ENCODE measurements at places on chromosomes 4 and X.

- peak; percentile 7 for DNase-seq
These were observed 24.7 kb downstream of the KCNE5 start for GRCh38 chrX:109600237-109600651.

- no peak for DNase-seq
These were observed 264.2 kb downstream of the CAMK2D start for GRCh38 chr4:113497154-113497884.

DNA sequence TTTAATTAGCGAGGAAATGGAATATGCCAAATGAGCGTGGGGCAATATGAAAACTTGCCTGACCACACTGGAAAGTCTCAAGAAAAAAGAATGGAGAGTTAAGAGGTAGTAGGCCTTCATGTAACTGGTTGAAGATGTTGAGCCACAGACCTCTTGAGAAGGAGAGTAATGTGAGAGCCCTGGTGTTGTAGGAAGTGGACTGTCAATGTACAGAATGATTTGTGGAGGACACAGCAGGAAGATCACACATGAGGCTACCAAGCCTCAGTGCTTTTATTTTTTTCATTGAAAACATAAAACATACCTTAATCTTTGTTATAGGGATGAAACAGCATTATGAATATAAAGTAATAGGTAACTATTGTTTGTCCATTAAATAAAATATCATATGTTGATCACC is 331.6 kb downstream of the UNC5C start:
- no peak for DNase-seq

DNA sequence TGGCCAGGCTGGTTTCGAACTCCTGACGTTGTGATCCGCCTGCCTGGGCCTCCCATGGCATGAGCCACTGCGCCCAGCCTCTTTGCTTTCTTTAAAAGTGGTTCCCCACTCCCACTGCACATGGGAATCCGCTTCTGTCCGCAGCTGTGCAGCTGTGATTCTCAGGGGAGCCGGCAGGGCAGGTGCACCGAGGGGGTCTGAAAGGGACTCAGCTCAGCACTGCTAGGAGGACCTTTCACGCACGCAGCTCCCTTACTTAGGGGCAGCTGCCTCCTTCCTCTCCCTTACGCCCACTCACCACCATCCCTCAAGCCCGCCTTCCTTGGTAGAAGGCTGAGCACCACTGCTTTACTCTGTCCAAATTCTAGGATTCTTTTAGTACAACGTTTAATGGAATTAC is 40.4 kb upstream of the CYP4V2 start:
- DNase-seq: no peak

DNA sequence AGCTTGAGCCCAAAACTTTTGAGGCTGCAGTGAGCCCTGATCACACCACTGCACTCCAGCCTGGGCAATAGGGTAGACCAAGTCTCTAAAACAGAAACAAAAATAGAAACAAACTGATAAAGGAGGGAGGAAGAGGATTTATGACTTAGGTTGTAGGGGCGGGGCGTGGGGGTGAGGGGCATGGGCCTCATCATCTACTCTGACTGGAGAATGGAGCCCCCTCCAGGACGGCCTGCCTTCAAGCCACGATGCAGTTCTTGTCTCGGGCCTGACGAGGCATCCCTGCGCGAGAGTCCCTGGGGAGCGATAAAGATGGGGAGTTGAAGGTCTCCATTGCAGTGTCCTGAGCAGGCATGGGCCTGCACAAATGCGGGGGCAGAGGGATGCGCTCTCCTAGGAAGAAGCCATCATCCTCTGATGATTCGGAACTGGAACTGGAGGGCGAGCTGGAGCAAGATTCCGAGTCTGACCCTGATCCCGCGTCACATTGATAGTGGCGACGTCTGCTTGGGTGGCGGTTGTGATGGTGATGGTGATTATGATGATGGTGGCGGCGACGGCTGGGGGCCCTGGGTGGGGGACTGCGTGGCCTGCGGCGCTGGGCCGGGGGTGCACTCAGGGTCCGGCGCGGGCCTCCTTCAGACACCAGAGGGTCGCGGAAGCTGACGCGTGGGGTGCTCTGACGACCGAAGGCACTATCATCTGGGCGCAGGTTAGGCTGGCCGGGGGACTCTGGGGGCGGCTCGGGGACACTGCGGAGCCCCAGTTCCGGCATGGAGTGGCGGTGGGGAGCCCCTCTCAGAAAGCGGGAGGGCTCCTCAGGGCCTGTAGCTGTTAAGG is 4.0 kb downstream of the PLP2 start:
- no peak for DNase-seq

DNA sequence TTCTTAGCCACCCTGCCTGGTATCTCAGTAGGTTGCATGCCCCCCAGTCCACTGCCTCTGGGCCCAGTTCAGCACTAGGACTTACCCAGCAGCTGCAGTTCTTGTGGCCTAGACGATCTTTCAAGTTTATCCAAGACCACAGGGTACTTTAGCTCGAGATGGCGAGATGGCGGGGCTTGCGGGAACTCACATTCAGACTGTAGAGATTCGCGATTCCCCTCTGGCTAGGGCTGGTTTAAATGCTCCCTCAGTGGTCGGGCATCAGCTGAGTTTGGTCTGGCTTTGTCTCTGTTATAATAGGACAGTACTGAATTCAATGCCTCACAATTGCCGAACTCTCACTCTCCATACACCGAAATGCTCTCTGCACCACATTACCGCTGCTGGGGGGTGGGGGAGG is 18.4 kb upstream of the RFC1 start:
- DNase-seq: no peak

DNA sequence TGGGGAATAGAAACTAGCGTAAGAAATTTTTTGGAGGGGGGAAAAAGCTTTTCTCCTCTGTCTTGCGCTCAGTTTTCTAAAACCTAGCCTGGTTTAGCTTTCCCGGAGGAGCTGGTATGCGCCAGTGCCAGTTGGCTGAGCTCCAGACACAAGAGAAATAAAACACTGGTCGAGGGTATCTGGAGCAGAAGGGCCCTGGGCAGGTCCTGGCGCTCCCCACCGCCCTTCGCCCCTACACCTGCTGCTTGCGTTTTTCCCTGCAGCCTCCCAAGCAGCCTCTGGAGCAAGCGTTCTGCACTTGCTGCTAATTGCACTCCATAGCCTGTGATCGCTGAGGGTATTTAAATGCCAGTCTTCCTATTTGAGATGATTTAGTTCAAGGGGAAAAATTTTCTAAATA is 816 bp downstream of the EREG start:
- DNase-seq: no peak

DNA sequence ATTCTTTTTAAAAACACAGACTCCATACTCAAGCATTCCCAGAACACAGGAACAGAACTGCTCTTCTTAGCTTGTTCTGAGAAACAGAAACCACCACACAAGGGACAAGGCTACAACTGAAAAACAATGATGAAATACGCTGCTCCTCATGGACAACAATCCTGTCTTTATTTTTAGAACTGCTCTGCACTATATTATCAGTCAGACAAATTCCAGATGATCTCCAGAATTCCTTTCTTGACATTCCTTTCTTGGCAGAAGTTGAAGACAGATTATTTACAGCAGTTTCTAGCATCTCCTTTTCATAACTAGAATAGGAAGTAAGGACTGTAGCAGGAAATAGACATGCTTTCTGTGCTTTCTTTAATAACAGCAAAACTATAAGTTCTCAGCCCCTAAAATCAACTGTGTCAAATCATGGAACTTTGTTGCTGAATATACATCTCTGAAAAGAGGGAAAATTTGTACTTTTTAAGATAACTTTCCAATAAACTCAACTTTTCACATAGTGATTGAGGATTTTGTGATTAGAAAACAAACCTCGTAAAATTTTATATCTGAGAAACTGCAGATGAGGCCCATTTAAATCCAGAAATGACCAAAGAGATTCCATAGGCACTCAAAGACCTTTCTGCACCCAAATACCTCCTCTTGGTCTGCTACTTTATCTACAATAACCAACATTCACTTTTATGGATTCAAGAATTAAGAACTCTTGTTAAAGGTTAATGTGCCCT is 35.9 kb downstream of the ANTXR2 start:
- peak; percentile 68 for DNase-seq
